Prostate gland (tissue), 2 donors: ENCODE measurements at places on chromosomes 6 and 20. TPM values are rescaled to one million over a fixed set of nuclear protein-coding genes. Genes with fewer than 3 reads are reported as not detected.

ZNF165 gene
- 1.3 TPM for total RNA-seq

PPP1R14C gene
- 3.4 TPM for total RNA-seq

CST4 gene
- total RNA-seq: not detected

EPPIN gene
- total RNA-seq: 137 TPM

MUC22 gene
- total RNA-seq: not detected

EGFL8 gene
- 19.5 TPM for total RNA-seq

LY6G6F gene
- total RNA-seq: not detected

TMEM244 gene
- not detected for total RNA-seq

HLA-DOB gene
- total RNA-seq: 0.41 TPM

BLOC1S5 gene
- total RNA-seq: 9.5 TPM

CALHM5 gene
- 1.8 TPM for total RNA-seq

CDK5RAP1 gene
- total RNA-seq: 18.0 TPM

SLC22A16 gene
- not detected for total RNA-seq
